ENCODE measurements at places on chromosomes 2 and 18.

DNA sequence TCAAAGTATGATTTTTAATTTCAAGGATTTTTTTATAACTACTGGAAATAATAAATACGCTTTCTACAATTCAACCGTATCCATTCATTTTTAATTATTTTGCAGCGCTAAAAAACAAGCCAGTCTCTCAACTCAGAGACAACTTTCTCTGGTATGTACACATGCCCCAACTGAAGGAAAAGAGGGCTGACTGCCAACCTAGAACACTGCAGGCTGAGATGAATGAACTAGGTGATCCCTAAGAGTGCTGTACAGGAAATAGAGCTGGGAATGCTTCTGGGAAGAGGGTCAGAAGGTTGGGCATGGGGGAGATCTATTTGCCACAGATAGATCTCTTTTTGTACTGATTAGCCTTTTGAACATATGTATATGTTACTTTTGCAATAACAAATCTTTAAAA lies 460.1 kb downstream of the NR4A2 start:
- DNase-seq = no peak

- no peak for DNase-seq
Observed at GRCh38 chr2:46924608-46925007, 9.0 kb upstream of the MCFD2 start.

DNA sequence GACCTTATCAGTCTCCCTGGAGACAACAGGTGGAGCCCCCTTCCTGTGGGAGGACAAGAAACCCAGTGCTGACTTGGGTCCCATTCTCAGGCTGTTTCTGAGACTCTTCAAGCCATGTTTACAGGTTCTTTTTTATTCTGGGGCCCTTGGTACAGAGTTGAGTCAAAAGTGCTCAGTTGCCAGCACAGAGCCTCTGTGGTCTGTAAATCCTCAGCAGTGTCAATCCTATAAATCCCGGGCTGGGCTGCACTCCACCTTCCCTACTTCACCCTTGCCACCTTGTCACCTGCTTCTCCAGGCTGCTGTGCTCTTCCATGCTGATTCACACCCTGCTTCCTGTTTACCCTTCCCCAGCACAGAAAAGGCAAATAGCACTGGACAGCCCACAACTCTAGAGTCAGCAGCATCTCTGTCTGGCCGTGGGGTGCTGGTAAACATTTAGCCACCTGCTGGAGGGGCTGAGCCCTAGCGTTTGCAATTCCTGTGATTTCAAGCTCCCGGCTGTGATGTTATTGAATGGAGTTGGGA lies 74.7 kb downstream of the TNFRSF11A start:
- no peak for DNase-seq

DNA sequence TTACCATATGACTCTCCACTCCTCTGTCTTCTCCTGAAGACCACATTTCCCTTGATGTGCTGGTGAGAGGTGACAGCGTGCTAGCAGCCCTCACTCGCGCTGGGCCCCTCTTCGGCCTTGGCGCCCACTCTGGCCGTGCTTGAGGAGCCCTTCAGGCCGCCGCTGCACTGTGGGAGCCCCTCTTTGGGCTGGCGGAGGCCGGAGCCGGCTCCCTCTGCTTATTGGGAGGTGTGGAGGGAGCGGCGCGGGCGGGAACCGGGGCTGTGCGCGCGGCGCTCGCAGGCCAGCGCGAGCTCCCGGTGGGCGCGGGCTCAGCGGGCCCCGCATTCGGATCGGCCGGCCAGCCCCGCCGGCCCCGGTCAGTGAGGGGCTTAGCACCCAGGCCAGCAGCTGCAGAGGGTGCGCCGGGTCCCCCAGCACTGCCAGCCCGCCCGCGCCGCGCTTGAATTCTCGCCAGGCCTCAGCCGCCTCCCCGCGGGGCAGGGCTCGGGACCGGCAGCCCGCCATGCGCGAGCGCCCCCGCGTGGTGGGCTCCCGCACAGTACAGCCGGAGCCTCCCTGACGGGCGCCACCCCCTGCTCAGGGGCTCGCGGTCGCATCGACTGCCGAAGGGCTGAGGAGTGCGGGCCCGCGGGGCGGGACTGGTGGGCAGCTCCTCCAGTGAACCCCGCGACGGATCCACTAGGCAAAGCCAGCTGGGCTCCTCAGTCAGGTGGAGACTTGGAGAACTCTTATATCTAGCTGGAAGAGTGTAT lies 246.6 kb upstream of the REG3G start:
- no peak for DNase-seq

GRCh38 chr2:16329421-16329820 lies 336.2 kb downstream of the CYRIA start:
- no peak for DNase-seq

DNA sequence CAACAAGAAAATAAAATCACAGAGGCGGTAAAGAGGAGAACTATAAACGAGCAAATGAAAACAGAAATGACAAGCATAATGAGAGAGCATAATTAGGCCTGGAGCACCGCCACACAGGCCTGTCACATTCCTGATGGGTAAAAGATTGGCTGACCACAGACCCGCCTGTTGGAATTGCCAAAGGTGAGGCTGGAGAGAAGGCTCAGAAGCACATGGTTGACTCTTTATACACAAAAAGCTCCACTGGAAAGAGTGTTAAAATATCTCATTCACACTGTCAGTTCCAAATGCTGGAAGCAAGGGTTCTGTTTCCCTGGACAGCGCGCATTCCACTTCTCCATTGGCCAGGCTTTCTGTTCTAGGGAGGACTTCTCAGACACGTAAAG lies 5.9 kb upstream of the LGALSL start:
- DNase-seq = no peak

DNA sequence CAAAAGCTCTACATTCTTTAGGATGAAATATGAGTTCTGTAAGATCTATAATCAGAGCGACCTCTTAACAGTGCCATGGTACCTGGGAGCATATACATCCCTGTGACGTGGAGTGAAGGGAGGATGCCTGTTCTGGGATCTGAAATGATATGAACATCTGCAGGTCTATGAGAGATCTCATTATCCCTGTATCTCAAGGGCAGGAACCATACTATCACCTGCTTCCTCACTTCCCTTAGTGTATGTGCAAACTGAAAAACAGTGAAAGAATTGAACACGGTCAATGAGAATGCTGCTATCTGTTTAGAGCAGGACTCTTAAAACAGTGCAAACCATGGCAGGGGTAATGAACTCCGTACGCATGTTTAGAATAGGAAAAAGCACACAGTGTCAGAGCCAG lies 364.0 kb downstream of the LPIN1 start:
- no peak for DNase-seq

DNA sequence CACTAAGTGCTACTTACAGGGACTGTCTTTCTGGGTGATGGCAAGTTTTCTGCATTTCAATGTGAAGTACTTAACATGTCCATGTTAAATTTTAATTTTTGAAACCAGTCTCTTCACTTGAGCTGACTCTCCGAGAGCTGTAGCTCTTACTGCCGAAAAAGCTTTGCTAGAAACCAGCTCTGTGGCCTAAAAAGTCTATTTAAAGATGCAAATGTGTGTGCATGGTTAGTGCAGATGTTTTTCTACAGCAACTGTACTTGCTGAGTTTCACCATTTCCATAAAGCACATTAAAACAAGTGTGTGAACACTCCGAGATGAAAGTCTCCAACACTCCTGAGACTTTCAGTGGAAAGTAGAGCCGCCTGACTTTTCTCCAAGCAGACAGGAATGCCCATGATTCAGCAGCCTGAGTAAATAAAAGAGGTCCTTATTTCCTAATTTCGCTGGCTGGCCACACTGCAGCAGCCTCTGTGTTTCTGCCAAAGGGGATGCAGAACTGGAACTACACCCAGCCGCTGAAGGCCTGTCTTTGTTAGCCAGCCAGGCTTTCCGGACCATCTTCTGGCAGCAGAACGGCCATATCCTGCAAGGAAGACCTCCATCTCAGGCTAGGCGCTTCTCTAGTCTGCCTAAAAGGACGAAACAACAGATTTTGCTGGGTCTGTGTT lies 121.2 kb downstream of the ZNF521 start:
- DNase-seq = no peak

- DNase-seq = no peak
Observed at GRCh38 chr2:166088634-166089033, 39.2 kb downstream of the SCN1A start.

DNA sequence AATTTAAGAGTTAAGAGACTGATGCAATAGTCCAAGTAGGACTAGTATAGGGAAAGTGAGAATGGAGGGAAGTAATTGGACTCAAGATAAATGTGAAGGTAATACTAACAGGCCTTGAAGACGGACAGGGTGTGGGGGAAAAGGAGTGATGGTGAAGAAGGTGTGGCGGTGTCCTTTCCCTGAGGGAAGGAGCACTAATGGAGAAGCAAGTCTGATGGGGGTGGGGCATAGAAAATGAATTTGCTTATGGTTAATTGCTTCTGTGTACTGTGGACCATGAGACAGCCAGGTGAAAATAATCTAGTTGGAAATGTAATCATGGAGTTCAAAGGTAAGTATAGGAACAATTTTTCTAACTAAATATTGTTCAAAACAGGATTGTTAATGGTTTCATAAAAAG lies 7.1 kb upstream of the TGOLN2 start:
- no peak for DNase-seq
